GM23248 (cell line): ENCODE measurements at places on chromosomes 12 and 14. TPM values are rescaled to one million over a fixed set of nuclear protein-coding genes. Genes with fewer than 3 reads are reported as not detected.

- DNase-seq: no peak
Observed at GRCh38 chr14:50057331-50057730, 59.0 kb downstream of the VCPKMT start.

- peak; percentile 40 for DNase-seq
Observed at GRCh38 chr14:79598339-79598738, 613.0 kb downstream of the DIO2 start.

GRCh38 chr12:25242981-25243679 lies 7.6 kb downstream of the KRAS start:
- peak; percentile 58 for DNase-seq

GRCh38 chr12:93111773-93112172 lies 182.7 kb upstream of the EEA1 start:
- peak; percentile 43 for DNase-seq

- no peak for DNase-seq
Observed at GRCh38 chr12:85564786-85565185, 271.4 kb downstream of the RASSF9 start.

- no peak for DNase-seq
Observed at GRCh38 chr12:129101816-129102215, 248.5 kb downstream of the GLT1D1 start.

DNA sequence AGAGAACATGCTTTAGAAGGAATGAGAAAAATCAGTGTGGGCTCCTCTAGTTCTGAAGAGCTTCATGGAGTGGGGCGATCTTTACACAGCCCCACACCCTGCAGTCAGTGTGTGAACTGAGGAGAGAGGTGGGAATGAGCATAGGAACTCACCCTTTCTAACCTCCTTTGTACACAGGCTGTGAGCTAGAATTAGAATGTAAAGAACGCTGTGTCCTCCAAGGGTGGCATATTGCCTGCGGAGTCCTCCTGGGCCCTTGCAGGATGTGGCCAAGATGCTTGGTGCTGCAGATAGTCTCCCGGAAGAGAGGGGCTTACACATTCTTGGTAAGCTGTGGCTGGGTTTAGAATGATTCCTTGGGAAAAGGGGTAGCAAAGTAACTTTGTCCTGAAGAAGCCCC lies 43.9 kb downstream of the NINJ2 start:
- DNase-seq: no peak

The EFS gene
- 8.6 and 17.3 TPM in 2 replicates for total RNA-seq

The KRT82 gene
- not detected in 2 replicates for total RNA-seq

The INHBC gene
- total RNA-seq: not detected in 2 replicates
